DMS153 (cell line): ENCODE measurements at places on chromosomes 4 and X.
A peak's percentile ranks its signal among the peaks of the same experiment; 100 is the strongest.

- no peak for DNase-seq
Measured at GRCh38 chr4:2888886-2889285, 45.2 kb downstream of the ADD1 start.

- DNase-seq: no peak
Measured at GRCh38 chr4:146398896-146399445, 122.8 kb downstream of the SLC10A7 start.

DNA sequence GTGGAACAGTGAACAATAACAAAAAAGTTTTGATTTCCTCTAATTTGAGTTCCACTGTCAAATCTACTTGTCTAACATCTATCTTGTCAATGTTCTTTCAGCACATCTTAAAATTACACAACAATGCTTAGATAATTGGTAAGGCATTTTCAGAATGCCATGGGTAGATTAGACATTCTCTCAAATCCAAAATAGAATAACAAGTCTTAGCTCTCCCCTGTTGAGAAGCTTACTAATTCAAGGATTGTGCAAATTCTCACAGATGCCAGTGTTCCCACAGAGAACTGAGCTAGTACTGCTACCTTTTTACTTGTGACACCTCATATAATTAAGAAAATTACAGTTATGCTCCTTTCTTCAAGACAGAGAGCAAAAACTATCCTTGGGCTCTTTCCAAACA is 2442.0 kb downstream of the PCDH7 start:
- DNase-seq: no peak

GRCh38 chr4:155005395-155006090 is 202.9 kb upstream of the NPY2R start:
- DNase-seq: no peak

DNA sequence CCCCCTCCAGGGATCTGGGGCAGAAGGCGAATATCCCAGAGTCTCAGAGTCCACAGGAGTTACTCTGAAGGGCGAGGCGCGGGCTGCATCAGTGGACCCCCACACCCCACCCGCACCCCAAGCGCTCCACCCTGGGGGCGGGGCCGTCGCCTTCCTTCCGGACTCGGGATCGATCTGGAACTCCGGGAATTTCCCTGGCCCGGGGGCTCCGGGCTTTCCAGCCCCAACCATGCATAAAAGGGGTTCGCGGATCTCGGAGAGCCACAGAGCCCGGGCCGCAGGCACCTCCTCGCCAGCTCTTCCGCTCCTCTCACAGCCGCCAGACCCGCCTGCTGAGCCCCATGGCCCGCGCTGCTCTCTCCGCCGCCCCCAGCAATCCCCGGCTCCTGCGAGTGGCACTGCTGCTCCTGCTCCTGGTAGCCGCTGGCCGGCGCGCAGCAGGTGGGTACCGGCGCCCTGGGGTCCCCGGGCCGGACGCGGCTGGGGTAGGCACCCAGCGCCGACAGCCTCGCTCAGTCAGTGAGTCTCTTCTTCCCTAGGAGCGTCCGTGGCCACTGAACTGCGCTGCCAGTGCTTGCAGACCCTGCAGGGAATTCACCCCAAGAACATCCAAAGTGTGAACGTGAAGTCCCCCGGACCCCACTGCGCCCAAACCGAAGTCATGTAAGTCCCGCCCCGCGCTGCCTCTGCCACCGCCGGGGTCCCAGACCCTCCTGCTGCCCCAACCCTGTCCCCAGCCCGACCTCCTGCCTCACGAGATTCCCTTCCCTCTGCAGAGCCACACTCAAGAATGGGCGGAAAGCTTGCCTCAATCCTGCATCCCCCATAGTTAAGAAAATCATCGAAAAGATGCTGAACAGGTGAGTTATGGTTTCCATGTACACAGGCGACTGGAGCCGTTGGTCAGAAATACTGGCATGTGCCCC is at the start of gene CXCL1:
CXCL1 (plus strand) TSS at position 264 of the 926 bp plus-strand sequence; CDS start at position 342, 78 bp downstream.
- no peak for DNase-seq

DNA sequence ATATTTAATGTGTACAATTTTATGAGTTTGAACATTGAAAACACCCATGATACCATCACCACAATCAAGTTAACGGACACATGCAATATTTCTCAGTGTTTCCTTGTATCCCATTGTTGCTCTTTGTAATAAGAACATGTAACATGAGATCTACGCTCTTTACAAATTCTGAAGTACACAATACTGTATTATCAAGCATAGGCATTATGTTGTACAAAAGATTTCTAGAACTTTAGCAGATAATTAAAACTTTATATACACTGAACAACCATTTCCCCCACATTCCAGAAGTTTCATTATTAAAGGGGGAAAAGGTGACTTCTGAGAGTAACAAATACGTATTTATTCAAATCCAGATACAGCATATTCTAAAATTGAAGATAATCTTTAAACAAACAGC is 114.5 kb downstream of the SLC10A7 start:
- DNase-seq: peak; percentile 17

DNA sequence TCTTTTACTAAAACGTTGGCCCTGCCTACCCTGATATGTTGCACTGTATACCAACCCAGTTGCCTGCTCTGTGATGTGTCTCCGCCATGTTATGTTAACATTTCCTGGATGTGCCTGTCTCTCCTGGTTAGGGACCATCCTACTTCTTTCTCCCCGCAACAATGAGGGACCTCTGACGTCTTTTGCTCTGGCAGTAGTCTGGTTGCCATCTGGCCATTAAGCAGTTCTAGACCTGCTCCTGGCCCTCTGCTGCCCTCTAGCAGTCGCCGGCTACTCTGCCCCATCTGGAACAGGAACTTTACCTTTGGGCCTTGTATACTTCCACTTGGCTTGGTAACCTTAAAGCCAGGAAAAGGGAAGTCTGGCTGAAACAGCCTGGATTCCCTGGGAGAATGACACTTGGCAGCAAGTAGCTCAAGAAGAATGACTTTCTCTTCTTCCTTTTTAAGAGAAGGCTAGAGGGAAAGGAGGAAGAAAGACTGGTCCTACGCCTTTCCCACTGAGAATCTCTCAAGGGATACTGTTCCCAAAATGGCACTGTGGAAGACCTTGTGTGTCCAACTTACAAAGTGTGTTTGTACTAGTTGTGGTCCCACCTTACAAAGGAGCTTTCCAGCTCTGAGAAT is 63.5 kb downstream of the GPC3 start:
- DNase-seq: peak; percentile 62

- no peak for DNase-seq
Measured at GRCh38 chr4:128162434-128162833, 101.3 kb downstream of the LARP1B start.

DNA sequence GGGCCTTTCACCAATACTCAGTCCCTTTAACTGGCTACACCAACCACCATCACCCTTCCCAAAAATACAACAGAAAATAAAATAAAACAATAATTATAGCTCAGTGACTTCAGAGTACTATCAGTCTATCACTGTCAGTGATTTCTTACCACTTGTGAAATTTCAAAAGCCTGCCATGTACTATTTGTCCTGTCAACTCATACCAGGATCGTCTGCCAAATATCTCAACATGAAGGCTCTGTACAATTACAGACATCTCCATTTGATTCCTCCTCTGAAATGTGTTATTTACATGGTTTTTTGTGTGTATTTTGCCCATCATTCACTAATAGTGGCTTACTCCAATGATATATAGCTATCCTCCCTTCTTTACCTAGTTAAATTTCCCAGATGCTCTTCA is 772.0 kb downstream of the IL1RAPL1 start:
- DNase-seq: no peak

DNA sequence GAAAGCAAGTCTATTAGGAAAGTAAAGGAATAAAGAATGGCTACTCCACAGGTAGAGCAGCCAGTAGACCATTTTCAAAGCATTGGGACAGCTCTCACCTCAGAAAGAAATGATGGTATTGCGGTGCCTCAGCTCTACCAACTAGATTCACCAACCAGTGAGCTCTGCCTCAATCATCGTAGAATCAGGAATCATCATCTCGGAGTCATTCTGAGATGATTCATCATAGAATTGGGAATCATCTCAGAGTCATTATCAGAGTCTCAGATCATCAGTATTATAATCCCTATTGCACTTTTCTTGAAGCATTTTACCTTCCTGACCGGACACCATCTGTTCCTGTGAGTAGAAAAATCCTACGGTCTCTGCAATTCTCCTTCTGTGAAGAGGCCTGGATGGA is 17.5 kb upstream of the SAT1 start:
- DNase-seq: no peak

DNA sequence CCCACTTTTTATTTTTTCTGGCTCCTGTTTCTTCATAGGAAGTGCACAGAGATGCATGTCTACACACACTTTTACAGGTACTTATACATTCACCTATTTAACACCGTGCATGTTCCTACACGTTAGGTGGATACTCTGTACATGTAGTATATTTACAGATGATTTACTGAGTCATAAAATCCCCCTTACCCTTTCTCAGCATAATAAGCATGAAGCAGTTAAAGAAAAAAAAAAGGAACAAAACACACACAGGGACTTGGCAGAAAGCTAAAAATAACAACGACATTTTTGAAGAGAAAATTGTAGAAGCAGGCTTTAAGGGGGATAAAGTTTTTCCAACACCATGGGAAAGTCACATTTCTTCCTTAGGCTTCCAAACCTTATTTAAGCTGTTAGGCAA is 96.4 kb upstream of the IQCM start:
- DNase-seq: no peak

DNA sequence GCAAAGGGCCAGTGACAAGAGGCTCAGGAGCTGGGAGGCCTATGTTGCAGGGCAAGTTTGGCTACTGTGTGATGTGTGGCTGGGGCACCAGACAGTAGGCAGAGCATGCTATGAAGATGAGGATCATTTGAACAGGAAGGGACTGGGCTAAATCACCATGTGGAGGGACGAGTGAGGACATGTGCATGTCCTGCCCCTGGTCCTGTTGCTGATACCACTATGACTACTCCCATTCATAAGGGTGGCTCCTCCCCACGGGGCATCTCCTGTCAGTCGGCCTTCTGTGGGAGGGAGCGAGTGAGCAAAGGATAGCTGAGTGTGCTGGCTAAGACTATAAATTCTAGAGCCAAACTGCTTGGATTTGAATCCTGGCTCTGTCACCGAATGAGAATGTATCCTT is 139.2 kb downstream of the TMEM164 start:
- DNase-seq: no peak

DNA sequence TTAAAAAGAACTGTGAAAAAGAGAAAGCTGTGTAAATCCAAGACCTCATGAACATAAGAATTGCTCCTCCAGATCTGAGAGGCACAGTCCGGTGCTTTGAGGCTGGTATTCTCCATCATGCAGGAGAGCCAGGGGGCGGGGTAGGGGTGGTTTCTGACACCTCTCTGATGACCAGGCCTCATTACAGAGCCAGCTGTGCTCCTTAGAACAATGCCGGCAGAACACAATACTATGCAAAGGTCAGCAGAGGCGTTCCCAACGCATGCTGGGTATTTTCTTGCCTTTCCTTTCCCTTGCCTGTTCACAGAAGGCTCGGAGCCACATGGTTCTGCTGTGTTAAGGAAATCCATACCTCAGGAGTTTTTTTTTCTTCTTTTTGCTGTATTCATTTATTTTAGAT is 91.2 kb upstream of the SOD3 start:
- DNase-seq: no peak

- DNase-seq: no peak
Measured at GRCh38 chr4:25941457-25942221, 27.6 kb downstream of the SMIM20 start.

DNA sequence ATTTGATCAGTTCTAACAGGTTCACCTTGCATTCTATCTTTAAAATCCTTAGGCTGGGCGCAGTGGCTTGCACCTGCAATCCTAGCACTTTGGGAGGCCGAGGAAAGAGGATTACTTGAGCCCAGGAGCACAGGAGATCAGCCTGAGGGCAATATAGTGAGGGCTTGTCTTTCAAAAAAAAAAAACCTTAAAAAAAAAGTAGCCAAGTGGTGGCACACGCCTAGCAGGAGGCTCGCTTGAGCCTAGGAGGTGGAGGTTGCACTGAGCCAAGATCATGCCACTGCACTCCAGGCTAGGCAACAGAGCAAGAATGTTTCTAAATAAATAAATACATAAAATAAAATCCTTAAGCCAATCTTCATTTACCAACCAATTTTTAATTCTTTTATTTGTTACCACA is 75.6 kb downstream of the PRSS12 start:
- DNase-seq: no peak

DNA sequence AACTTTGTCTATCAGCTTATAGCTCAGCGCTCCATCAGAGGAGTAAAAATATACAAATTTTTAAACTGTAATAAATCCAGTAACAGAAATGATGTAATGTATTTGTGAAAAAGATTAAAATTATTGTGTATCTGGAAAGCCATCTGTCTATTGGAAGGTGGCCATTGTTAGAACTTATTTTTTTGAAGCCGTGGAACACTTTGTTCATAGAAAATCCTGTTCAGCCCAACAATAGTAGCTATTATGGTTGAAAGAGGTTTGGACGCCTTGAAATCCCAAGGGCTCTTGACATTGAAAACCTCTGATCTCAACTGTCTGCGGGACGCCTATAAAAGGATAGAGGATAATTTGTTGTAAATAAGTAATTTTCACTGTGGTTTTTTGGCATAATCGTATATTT is 98.3 kb downstream of the RAPGEF2 start:
- DNase-seq: no peak

- no peak for DNase-seq
Measured at GRCh38 chr4:53906606-53907190, 157.7 kb downstream of the CHIC2 start.

DNA sequence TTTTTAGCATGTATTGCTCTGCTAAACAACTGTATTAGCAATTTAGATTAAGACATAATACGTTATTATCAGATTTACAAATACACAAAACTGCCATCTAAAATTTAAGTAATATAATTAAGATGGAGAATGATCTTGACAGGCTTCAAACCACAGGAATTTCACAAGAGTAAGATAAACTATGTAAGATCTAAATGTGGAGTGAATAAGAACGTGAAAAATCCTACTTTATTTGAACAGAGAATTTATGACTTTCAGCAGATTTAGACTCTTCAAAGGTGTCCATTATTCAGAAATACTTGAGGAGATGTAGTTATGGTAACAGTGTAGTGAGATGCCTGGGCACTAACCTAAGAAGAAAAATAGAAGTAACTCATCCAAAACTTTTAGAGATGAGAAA is 73.2 kb downstream of the SLC4A4 start:
- DNase-seq: no peak

GRCh38 chrX:15834827-15835595 is 19.6 kb downstream of the AP1S2 start:
- no peak for DNase-seq

DNA sequence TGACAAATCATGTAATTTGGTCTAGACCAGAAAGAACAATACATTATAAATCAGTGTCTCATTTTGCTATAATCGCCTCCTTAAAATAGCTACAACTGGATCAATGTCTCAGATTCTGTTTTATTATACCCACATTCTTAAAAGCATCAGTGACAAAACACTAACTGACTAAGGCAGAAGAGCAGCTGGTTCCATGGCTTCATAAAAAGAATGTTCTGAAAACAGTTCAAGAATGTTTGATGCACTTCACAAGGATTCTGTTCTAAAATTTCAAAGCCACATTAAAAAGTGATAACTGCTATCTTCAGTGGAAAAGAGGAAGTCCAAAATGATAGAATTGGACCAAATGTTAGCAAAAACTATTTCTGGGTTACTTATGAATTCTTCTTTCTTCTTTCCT is 69.8 kb downstream of the COL25A1 start:
- no peak for DNase-seq
